Bronchial smooth muscle cell (primary cell): ENCODE measurements at places on chromosomes 12 and 14. TPM values are rescaled to one million over a fixed set of nuclear protein-coding genes. Genes with fewer than 3 reads are reported as not detected.

HPD gene
- 0.60 and 1.7 TPM in 2 replicates for total RNA-seq

CBLN3 gene
- 3.5 and 4.8 TPM in 2 replicates for total RNA-seq

AVPR1A gene
- not detected in 2 replicates for total RNA-seq

CABP1 gene
- 0.16 and 0.17 TPM in 2 replicates for total RNA-seq

PTGR2 gene
- total RNA-seq: 5.7 and 5.9 TPM in 2 replicates

AGAP2 gene
- 0.32 and 0.43 TPM in 2 replicates for total RNA-seq

DBX2 gene
- total RNA-seq: 0.09 TPM in 1 of 2 replicates, not detected in the other

KCNA5 gene
- total RNA-seq: not detected in 2 replicates
